ENCODE measurements at places on chromosomes 11 and 22.

DNA sequence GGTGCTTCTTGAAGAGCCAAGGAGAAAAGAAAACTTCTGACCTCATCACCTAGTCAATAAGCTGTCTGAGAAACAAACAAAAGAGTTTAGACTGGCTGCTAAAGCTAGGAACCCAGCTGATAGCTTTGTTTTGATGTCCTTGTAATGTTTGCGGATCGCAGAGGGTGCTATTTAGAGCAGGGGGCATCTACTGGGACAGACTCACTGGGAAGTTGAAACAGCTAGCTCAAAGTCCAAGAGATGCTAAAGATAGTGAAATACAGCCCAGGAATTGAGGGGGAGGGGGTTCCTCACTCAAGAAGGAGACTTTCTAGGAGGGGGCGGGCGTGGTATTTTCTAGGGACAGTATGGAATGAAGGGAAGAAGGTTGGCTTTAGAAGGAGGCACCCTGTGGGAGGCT lies 18.9 kb downstream of the ZBTB16 start:
- no peak for DNase-seq

DNA sequence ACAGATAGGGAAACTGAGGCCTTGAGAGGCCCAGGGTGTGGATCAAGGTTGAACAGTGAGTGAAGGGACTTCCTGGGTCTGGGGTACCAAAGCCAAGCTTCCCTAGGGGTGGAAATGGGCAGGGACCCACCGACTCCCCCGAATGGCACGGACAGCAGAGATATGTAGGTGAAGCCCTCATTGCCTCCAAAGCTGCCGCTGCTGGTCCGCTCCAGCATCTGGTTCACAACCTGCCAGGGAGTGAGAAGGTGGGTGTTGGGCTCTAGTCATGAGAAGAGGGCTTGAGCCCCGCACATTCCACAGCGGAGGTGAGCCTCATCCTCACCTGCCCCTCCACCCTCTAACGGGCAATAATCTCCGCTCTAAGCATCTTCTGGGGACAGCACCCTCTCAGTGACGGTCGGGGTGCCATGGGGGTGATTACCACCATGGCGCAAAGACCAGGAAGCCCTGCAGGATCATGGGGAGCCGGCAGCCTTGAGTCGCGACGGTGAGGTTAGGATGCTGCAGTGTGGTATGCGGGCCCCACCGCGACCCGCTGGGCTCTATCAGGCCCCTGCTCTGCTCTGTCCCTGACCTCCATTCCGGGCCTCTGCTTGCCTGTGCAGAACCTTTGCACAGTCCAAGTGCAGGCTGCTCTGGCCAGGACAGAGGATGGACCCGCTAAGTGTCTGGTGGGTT lies 10.8 kb downstream of the ALDH3B2 start:
- DNase-seq: no peak

DNA sequence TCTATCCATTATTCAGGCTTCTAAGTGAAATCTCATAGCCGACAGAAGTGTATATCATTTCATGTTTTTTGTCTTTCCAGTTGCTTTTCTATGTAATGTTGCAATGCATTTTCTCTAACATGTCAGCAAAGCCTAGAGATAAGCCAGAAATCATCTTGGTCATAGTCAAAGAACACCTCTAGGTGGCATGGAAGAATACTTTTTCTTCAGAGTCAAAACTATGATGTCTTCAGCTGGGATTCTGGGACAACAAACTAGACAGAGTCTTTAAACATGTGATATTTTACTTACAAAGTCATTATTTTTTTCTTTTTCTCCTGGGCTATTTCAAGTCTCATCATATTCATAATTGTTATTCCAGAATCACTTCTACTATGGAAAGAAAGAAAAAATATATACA lies 4.4 kb downstream of the GAS2 start:
- no peak for DNase-seq

- DNase-seq: no peak
Measured at GRCh38 chr11:84923489-84923888, 703.7 kb downstream of the DLG2 start.

- no peak for DNase-seq
Measured at GRCh38 chr11:86810288-86810687, 9.9 kb downstream of the PRSS23 start.

DNA sequence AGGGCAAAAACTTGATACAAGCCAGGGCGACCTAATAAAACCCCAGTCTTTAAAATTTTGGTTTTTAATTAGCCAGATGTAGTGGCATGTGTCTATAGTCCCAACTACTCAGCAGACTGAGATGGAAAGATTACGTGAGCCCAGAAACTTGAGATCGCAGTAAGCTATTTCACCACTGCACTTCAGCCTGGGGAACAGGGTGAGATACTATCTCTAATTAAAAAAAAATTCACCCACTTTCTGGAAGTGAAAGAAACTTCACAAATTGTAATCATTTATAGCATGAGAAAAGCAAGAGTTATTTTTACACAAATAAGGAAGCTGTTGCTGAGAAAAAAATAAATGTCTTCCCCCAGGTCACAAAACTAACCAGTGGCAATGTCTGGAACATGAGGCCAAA lies 882 bp upstream of the GLYATL2 start:
- no peak for DNase-seq

- DNase-seq: no peak
Measured at GRCh38 chr11:126431401-126432064, 76.0 kb downstream of the ST3GAL4 start.
